ENCODE measurements at places on chromosomes 2 and 18. TPM values are rescaled to one million over a fixed set of nuclear protein-coding genes. Genes with fewer than 3 reads are reported as not detected.

- DNase-seq: no peak
Observed at GRCh38 chr18:60893355-60894097, 439.7 kb upstream of the CDH20 start.

- DNase-seq: no peak
Observed at GRCh38 chr2:197236816-197237215, 73.8 kb downstream of the ANKRD44 start.

Gene CXCR4
- 8.1 TPM for total RNA-seq

Gene TWIST2
- 4.2 TPM for total RNA-seq
